Bronchial epithelial cell (primary cell): ENCODE measurements at places on chromosomes 7 and 10.
A peak's percentile ranks its signal among the peaks of the same experiment; 100 is the strongest.

- no peak for DNase-seq
Observed at GRCh38 chr10:178723-179122, 43.5 kb downstream of the ZMYND11 start.

GRCh38 chr10:90788968-90789367 is 68.9 kb downstream of the HTR7 start:
- no peak for DNase-seq

GRCh38 chr10:983971-984655 is 4.1 kb upstream of the GTPBP4 start:
- peak; percentile 22 for DNase-seq

DNA sequence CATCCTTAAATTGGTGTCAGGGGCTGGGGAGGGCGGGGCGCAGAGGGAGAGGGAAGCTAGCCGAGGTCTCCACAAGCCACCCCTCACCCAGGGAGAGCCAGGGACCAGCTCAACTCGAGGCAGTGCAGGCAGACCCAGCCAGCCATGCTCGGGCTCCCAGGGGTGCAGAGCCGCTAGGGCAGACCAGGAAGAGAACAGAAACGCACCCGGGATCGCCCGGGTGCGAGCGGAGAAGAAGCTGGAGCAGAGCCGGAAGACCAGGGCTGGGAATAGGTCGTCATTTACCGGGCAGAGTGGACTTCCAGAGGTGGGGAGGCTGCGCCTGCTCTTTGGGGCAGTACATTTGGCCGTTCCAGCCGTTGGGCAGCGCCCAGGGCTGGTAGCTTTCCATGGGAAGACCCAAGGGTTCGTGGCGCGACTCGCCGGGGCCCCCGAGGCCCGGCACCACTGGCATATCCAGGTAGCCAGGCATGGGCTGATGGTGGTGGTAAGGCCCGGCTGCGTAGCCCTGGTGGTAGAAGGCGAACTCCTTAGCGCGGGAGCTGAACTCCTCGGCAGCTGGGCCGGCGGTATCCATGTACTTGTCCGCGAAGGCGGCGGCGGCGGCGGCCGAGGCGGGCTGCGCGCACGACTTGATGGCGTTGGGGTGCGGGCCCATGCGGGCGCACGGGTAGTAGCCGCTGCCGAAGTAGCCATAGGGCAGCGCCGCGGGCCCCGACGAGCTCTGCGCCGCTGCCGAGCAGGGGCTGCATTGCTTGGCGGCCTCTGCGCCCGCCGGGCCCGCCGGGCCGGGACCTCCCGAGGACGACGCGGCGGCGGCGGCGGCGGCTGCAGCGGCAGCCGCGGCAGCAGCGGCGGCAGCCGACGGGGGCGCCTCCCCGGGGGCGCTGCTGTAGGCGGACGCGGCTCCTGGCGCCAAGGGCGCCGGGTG is 755 bp downstream of the HOXA13 start:
- DNase-seq, result no peak

DNA sequence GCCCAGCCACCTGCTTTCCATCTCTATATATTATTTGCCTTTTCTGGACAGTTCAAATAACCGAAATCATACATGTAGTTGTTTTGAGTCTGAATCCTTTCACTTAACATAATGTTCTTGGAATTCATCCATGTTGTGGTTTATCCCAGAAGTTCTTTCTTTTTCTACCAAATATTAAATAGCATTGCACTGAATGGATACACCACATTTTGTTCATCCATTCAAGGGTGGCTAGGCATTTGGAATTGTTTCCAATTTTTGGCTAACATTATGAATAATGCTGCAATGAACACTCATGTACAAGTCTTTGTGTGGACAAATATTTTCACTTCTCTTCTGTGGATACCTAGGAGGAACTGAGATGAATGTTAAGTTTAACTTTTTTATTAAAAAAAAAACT is 18.0 kb downstream of the DNAJC1 start:
- no peak for DNase-seq

GRCh38 chr10:91296471-91296870 is 76.0 kb downstream of the PCGF5 start:
- DNase-seq, result peak; percentile 21
